GM12878 (cell line): ENCODE measurements at places on chromosomes 7 and 10. TPM values are rescaled to one million over a fixed set of nuclear protein-coding genes. Genes with fewer than 3 reads are reported as not detected.
A peak's percentile ranks its signal among the peaks of the same experiment; 100 is the strongest.

DNA sequence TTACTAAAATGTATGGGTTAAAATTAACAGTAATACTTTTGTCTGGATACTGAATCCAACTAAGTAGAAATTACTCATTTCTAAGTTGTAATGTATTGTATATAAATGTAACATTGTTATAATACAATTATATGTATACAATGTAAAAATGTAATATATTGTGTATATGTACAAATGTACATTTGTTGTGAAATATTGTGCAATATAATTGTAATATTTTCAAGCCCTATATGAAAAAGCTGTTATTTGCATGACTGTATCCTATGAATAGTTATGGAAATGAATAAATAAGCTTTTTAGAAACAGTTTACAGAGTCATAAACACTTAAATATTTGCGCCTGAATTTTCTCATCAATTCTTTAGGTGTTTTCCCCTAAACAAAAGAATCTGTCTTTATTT is 20.3 kb upstream of the UMAD1 start:
- no peaks in the 10 kb centered on the region for H3K4me1 ChIP-seq
- H3K27ac ChIP-seq: no peak overlapping the region
- no peaks in the 10 kb centered on the region for H3K27me3 ChIP-seq
- no peaks in the 10 kb centered on the region for H3K36me3 ChIP-seq
- DNase-seq: no peak

IFIT2 gene
- total RNA-seq: 7.1 and 9.0 TPM in 2 replicates

GRCh38 chr7:22658031-22658430 is 69.0 kb upstream of the IL6 start:
- H3K4me1 ChIP-seq: peaks cover 4% of the 10 kb centered on the region; the same call in 1 of the 2 replicates
- no peak overlapping the region for H3K4me3 ChIP-seq
- no peaks in the 10 kb centered on the region for H3K36me3 ChIP-seq
- H3K27ac ChIP-seq: no peak overlapping the region
- peaks cover 3% of the 10 kb centered on the region; the same call in 1 of the 2 replicates for H3K27me3 ChIP-seq

- H3K36me3 ChIP-seq: peaks cover 3% of the 10 kb centered on the region; the same call in 1 of the 2 replicates
- peaks cover 10% of the 10 kb centered on the region for H3K4me1 ChIP-seq
- no peak overlapping the region for H3K27ac ChIP-seq
- H3K27me3 ChIP-seq: no peaks in the 10 kb centered on the region
- H3K4me3 ChIP-seq: no peak overlapping the region
- no peak for DNase-seq
Measured at GRCh38 chr10:72164617-72165016, 51.2 kb upstream of the ANAPC16 start.

PPIF gene
- 162 and 180 TPM in 2 replicates for total RNA-seq

MMD2 gene
- total RNA-seq: not detected in 2 replicates

LIPN gene
- total RNA-seq: not detected in 2 replicates

KNDC1 gene
- 0.05 TPM in 1 of 2 replicates, not detected in the other for total RNA-seq

GJD4 gene
- not detected in 2 replicates for total RNA-seq

CADPS2 gene
- total RNA-seq: 0.18 and 0.53 TPM in 2 replicates

CPED1 gene
- 0.21 and 0.77 TPM in 2 replicates for total RNA-seq

OIT3 gene
- total RNA-seq: not detected in 2 replicates

NUTM2E gene
- 0.58 and 0.90 TPM in 2 replicates for total RNA-seq

SFTPA2 gene
- 3.4 and 4.2 TPM in 2 replicates for total RNA-seq

GRCh38 chr10:110723224-110723891 is 79.2 kb downstream of the RBM20 start:
- no peak overlapping the region for H3K4me3 ChIP-seq
- H3K27me3 ChIP-seq: no peaks in the 10 kb centered on the region
- peaks cover 18% of the 10 kb centered on the region for H3K4me1 ChIP-seq
- no peak for DNase-seq
- no peak overlapping the region for H3K27ac ChIP-seq

GRCh38 chr7:39367943-39368342 is 198.3 kb upstream of the YAE1 start:
- H3K36me3 ChIP-seq: no peaks in the 10 kb centered on the region
- no peak for DNase-seq
- no peak overlapping the region for H3K27ac ChIP-seq
- no peak overlapping the region for H3K4me3 ChIP-seq

DNA sequence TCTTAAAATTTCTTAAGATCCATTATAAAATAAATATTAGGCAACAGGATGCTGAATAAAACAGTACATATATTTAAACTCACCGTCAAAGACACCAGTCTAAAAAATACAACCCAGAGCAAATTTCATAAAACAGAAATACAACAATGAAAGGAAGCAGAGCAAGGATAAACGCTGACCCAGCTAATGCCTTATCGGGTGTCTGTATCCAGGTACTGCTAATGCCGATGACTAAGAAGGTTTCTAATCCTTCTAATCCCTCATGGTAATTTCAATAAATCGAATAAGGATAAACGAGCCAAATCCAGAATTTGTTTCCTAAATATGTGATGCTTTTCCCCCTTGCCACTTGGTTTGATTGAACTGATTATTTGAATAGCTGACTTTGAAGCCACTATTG is 1.7 kb downstream of the HYCC1 start:
- no peaks in the 10 kb centered on the region for H3K36me3 ChIP-seq
- H3K4me1 ChIP-seq: peaks cover 13% of the 10 kb centered on the region
- peak overlapping the region; percentile 10; the same call in 1 of the 2 replicates for H3K27ac ChIP-seq
- H3K27me3 ChIP-seq: no peaks in the 10 kb centered on the region
